Smooth muscle cell of bladder (primary cell): ENCODE measurements at places on chromosomes 12 and 14. TPM values are rescaled to one million over a fixed set of nuclear protein-coding genes. Genes with fewer than 3 reads are reported as not detected.

The DPPA3 gene
- not detected in 2 replicates for total RNA-seq

The INHBE gene
- total RNA-seq, result 9.0 and 12.7 TPM in 2 replicates

The USP5 gene
- 71.1 and 76.5 TPM in 2 replicates for total RNA-seq

The GPD1 gene
- total RNA-seq, result not detected in 2 replicates

The SLC41A2 gene
- 10.0 and 18.1 TPM in 2 replicates for total RNA-seq

The TSPAN9 gene
- 22.0 and 23.3 TPM in 2 replicates for total RNA-seq

The ADAM21 gene
- 0.14 and 0.55 TPM in 2 replicates for total RNA-seq

The ARL6IP4 gene
- total RNA-seq, result 157 and 248 TPM in 2 replicates

The ANKRD33 gene
- total RNA-seq, result 0.09 TPM in 1 of 2 replicates, not detected in the other

The ASIC1 gene
- 2.1 and 4.6 TPM in 2 replicates for total RNA-seq

The SERPINA5 gene
- not detected in 2 replicates for total RNA-seq

The KCNA1 gene
- total RNA-seq, result under 0.01 TPM in 1 of 2 replicates, not detected in the other

The C14orf132 gene
- total RNA-seq, result 13.5 and 13.7 TPM in 2 replicates

The GOLGA5 gene
- 48.8 and 50.3 TPM in 2 replicates for total RNA-seq

The ZBTB1 gene
- 35.4 and 51.4 TPM in 2 replicates for total RNA-seq

The FZD10 gene
- total RNA-seq, result under 0.01 TPM in 1 of 2 replicates, not detected in the other

The OSBPL8 gene
- total RNA-seq, result 79.2 and 127 TPM in 2 replicates

The ANKLE2 gene
- total RNA-seq, result 52.4 and 63.3 TPM in 2 replicates

The GNPNAT1 gene
- total RNA-seq, result 18.3 and 21.6 TPM in 2 replicates

The DIO3 gene
- total RNA-seq, result under 0.01 and 0.09 TPM in 2 replicates

The DGLUCY gene
- total RNA-seq, result 34.7 and 41.5 TPM in 2 replicates

The KRT1 gene
- not detected in 2 replicates for total RNA-seq

The GALNT8 gene
- under 0.01 and 0.18 TPM in 2 replicates for total RNA-seq

The TMEM63C gene
- total RNA-seq, result 0.65 and 0.71 TPM in 2 replicates

The GDF11 gene
- 1.6 and 2.8 TPM in 2 replicates for total RNA-seq

The CHMP4A gene
- 19.7 and 20.3 TPM in 2 replicates for total RNA-seq

The POTEG gene
- total RNA-seq, result not detected in 2 replicates
